Brain microvascular endothelial cell (primary cell): ENCODE measurements at places on chromosomes 4 and X.
A peak's percentile ranks its signal among the peaks of the same experiment; 100 is the strongest.

- no peak for DNase-seq
Observed at GRCh38 chr4:105644257-105644656, 64.2 kb downstream of the INTS12 start.

GRCh38 chr4:126572264-126572663 lies 1060.5 kb upstream of the INTU start:
- no peak for DNase-seq

DNA sequence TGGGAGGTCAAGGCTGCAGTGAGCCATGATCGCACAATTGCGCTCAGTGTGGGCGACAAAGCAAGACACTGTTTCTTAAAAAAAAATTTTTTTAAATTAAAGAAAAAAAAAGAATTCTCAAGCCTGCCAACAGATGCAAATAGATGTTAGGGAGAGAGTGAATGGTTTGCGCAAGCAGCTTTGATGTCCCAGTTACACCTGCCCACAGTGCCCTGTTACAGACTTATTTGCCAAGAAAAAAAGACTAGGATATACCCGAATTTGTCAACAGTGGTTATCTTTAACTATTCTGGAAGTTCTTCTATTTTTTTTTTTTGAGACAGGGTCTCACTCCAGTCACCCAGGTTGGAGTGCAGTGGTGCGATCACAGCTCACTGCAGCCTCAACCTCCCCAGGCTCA lies 44.3 kb upstream of the UGDH start:
- DNase-seq, result no peak

- no peak for DNase-seq
Observed at GRCh38 chr4:56375458-56375857, 11.8 kb downstream of the AASDH start.

GRCh38 chr4:78213218-78213617 lies 156.1 kb downstream of the FRAS1 start:
- no peak for DNase-seq

DNA sequence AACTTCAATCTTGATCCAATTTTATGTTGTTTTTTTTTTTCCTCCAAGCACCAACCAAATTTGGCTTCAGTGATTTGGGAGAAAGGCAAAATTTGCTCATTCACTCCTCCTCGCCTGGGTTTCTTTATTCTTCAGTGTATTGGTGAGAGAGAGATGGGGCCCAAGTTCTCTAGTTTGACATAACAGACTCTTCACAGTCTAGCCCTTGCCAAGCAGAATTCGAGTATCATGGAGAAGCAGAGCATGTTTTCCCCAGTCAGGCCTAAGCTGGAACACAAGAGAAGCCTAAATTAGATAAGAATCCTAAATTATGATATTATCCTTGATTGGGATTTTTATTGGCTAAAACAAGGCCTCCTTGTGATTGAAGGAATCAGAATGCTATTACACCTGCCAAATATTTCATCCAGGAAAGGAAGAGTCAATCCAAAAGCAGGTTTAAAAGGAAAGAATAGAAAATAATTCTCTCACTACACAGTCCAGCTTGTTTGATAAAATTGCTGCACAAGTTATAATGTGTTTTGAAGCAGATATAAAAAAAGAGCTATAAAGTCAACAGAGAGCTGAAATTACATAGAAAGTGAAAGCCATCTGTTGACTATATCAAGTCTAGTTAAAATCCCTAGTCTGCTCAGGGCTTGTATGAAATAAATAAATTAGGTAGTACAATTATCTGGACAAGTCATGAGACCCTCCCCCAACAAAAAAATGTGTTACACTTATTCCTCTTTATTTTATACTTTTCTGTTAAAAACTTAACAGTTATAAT lies 39.9 kb upstream of the FAM241A start:
- no peak for DNase-seq

DNA sequence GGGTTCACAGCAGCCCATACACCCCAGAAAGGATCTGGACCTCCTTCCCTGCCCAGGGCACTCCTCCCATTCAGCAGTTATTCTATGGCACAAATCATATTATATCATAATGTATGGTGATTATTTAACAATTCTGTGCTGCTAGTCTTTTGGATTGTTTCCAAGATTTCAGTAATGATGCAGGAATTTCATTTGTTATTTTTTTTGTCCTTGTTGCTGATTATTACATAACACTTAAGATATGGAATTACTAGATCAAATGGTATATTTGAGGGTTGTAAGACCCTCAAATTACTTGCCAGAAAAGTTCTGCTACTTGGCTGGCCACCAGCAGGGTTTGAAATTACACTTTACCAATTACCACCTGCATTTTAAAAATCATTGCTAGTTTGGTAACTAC lies 36.4 kb downstream of the QDPR start:
- no peak for DNase-seq

GRCh38 chr4:27861802-27862201 lies 1001.2 kb downstream of the STIM2 start:
- peak; percentile 70 for DNase-seq

DNA sequence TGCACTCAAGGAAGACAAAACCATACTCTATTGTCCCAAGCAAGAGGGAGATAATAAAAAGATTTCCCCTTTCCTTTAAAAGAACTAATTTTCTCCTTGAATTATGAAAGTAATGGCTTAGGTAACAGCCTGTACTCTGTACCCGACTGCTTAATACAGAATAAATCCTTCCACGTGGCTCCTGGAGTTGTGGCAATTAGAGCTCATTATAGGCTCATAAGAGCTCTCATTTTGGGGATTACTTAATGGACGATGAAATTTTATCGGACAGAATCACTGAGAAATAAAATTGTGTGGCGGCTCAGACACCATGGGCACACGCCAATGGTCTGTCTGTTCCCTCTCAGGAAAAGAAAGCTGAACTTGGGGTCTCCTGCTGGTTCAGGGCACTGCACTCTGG lies 2.8 kb upstream of the GSX2 start:
- DNase-seq, result no peak

DNA sequence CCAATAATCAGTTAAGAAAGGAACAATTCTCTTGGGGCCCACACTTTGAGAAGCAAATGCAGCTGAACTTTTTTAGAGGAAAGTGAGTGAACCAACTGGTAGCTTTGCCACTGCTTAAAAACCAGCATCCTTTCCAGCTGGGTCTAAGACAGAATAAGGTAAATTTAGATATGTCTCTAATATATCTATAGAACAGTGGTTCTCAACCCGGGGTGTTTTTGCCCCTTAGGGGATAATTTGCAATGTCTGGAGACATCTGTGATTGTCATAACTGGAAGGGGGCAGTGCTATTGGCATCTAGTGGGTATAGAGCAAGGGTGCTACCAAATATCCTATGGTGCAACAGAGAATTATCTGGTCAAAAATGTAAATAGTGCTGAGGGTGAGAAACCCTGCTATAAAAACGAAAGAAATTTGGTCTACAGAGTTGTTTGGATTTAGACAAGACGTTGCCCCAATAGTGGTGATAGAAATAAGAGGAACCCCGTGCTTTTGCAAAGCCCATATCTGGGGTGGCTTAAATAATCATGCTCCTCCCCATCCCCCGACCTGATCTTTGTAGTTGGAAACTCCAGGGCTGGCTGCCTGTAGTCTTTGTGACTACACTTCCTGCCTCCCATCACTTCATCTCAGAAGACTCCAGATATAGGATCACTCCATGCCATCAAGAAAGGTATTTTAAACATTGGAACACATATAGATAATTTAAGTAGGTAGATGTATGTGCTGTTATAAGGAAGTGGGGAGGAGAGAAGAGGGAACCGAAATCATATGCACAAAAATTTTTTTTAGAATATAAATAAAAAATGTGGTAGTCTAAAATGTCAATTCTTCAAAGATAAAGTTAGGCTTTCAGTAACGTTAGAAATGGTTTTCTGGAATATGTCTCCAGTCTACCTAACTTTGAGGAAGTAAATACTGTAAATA lies at the start of gene TLR7:
TSS of gene TLR7 (plus strand) at position 622 of the 927 bp plus-strand sequence. CDS start 507 bp downstream, outside the sequence.
- no peak for DNase-seq

GRCh38 chr4:38703635-38704034 lies 39.6 kb downstream of the KLF3 start:
- no peak for DNase-seq

GRCh38 chr4:8199594-8200301 lies 658 bp downstream of the SH3TC1 start:
- no peak for DNase-seq

GRCh38 chrX:153667956-153668396 lies 5.6 kb downstream of the PNCK start:
- peak; percentile 69 for DNase-seq

- no peak for DNase-seq
Observed at GRCh38 chr4:183848805-183849204, 56.3 kb upstream of the STOX2 start.

GRCh38 chrX:1528884-1529203 lies 8.1 kb downstream of the P2RY8 start:
- no peak for DNase-seq

GRCh38 chr4:138961129-138961528 lies 54.5 kb upstream of the NOCT start:
- no peak for DNase-seq

GRCh38 chrX:7028246-7028645 lies 119.3 kb upstream of the STS start:
- no peak for DNase-seq

DNA sequence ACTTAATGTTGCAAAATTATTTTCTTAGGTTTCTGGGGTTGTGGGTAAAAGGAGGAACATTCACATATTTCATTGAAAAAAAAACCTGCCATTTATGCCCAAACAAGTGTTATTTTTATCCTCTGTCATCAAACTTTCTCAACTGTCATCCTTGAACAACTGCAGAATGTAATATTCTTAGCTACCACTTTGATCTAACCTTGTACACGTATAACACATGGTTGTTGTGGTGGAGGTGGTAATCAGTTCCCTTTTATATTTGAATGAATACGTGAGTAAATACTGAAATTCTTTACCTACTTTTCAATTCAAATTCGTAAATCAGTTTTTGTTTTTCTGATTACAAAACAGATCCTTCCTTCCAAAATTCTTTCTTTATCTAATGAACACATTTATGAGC lies 3.8 kb upstream of the AMMECR1 start:
- no peak for DNase-seq

GRCh38 chr4:184475096-184475461 lies 729 bp upstream of the IRF2 start:
- peak; percentile 20 for DNase-seq

DNA sequence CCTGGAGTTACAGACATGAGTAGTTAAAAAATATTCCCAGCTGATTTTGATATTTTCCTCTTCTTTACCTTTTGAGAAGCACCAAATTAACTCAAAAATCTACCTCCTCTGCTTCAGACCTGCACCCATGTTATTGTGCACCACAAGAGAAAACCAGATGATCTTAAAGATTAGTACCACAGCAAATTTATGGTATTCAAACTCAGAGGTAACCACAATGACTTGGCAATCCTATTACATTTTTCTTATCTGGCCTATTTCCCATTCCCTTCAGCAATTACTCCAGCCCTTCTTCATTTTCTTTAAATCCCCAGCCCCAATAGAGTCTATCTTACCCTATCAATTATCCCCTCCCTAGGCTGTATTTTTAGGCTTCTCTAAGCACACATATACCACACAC lies 535.1 kb downstream of the FAT4 start:
- DNase-seq, result peak; percentile 6

- DNase-seq, result peak; percentile 73
Observed at GRCh38 chr4:149465955-149466354, 349.7 kb downstream of the IQCM start.

- DNase-seq, result no peak
Observed at GRCh38 chr4:102560115-102560514, 59.0 kb downstream of the NFKB1 start.

DNA sequence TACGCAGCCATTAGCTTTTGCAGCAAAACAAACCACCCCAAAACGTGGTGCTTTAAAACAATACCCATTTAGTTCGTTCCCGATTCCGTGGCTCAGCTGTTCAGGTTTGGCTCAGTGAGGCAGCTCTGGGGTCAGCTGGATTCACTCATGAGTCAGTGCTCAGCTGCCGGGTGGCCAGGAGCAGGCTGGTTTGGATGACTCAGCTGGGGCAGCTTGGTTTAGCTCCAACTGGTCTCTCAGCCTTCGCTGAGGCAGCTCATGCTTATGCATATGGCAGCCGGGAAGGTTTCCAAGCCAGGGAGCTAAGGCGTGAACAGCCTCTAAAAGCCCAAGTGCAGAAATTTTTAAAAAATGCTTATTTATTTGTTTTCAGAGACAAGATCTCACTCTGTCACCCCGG lies 13.3 kb upstream of the CD99 start:
- peak; percentile 94 for DNase-seq

DNA sequence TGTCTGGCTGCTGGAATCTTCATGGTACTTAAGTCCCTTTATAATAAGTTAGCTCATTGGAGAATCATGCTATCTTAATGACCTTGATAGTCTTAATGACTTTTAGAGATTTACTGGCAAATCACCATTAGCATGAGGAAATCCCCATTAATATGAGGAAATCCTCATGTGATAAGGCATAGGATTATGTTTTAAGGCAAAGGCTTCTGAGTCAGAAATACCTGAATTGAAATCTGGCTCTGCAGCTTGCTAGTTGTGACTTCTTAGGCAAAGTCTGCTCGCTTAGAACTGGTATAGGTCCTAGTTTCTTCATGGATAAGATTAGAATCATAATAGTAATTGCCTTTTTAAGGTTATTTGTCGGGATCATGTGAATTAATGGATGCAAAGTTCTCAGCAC lies 190.2 kb upstream of the BANK1 start:
- DNase-seq, result no peak

DNA sequence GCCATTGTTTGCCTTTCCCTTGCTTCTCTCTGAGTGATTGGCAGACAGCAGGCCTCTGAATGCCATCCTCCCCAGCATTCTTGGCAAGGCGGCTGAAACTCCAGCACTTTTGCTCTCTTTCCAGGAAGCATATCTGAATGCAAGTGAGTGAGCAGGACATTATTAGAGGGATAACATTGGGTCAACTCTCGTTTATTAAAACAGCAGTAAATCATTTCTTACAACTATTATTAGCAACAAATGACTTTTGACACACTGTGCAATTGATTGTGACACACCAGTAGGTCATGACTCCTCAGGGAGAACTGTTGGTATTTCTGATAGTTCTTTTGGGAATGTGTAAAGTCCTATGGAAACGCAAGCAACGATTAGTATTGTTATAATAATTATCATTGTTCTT lies 103.8 kb downstream of the EFNB1 start:
- DNase-seq, result no peak

DNA sequence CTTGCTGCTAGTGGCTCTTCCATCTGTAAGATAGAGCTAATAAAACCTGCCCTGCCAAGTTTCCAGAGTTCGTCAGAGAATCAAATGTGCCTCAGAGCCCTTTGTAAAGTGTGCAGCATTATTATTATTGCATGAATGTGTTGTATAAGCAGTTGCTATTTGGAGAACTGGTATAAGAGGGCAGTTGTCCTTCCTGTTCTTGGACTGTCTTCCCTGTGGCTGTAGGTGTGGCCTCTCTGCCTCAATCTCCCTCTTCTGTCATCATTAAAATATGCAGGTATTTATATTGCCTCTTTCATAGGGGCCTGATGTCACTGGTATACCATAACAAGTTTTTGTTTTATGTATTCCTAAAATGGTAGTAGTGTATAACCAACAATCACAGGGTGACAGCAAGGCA lies 3.8 kb downstream of the MTM1 start:
- no peak for DNase-seq

- no peak for DNase-seq
Observed at GRCh38 chr4:165345666-165346417, 18.4 kb downstream of the MSMO1 start.
